ENCODE measurements at places on chromosomes 7 and 10.

DNA sequence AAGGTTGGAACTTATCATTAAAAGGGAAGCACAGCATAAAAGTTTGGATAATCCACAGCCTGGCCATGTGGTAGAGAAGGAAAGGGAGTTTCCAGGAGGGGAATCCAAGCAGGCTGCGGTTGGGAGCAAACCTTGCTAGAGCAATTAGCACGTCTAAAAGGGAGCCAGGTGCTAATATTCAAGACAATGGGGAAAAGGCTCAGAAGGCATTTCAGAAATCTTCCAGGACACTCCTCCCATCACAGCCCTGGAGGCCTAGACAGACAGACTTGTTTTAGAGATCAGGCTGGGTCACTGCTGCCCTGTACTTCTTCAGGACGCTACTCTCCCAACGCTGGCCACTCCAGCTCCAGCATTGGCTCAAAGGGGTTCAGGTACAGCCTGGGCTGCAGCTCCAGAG, 96.2 kb upstream of the KAT6B start:
- DNase-seq, result no peak

DNA sequence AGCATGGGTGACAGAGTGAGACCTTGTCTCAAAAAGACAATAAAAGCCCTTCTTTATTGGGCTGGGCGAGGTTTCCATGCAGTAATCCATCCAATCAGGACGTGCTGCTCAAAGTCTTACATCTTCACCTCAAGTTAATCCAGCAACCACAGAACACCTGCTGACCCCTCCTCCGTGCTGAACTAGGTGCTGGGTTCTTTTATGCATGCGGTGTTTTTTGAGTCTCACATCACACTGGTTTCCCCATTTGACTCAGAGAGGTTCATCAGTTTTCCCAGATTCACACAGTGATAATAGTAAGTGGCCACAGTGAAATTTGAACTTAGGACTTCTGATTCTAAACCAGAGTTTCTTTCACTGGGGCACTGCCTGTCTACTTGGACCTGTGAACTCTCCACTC, 58.3 kb upstream of the GTF2I start:
- no peak for DNase-seq

- peak; percentile 98 for DNase-seq
These were observed 11.5 kb downstream of the CREB3L2 start for GRCh38 chr7:137990251-137990941.

DNA sequence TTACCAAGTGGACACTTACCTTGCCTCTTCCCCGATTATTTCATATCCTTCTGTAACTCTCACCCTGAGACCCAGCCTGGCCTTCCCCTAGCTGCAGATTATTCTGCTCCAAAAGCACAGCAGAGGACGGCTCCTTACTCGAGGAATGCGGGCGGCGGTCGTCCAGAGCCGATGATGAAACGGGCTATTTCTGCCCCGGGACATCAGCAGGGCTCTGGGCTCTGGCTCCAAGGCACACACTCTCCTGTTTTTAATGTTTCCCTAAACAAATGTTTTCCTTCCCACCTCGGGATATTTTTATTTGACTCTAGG, 343 bp upstream of the C10orf71 start:
- peak; percentile 10 for DNase-seq

GRCh38 chr7:2175514-2175913, 57.2 kb downstream of the MAD1L1 start:
- peak; percentile 98 for DNase-seq

DNA sequence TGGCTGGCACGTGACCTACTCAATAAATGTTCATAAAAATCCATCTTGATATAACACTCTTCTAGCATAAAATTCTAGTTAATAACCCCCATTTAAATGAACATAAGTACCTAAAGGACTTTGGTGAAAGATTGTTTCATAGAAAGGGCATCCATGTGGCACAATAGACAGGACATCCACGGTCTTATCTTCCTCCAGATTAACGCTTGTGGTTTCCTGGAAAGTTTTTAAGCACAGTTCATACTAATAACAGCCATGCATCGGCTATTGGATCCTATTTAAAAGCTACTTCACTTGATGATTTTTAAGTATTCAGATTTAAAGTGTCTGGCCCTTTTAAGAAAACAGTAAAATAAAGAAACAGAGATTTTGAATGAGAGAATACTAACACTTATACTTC, 288.3 kb downstream of the AHR start:
- DNase-seq, result peak; percentile 18

DNA sequence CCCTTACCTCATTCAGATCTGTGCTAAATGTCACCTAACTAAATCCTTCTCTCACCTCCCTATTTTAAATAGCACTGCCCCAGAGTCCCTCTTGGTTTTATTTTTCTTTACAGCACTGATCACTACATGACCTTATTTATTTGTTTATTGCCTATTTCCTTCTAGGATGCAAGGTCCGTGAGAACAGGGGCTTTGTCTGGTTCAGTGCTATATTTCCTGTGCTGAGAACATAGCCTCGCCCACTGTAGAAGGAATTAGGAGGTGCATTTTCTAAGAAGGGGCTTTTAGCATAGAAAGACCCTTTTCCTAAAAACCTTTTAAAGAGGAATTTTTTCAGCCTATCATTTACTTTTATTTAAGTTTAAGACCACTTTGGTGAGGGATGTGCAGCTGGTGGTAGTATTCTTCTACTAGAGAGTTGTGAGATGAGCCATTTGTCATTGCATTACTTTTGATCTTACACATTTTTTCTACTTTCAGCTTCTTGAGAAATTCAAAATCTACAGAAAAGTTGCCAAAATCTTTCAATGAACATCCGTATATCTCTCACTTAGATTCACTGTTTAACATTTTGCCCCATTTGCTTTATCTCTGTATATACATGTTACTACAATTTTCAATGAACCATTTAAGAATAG, 13.5 kb upstream of the PCGF5 start:
- no peak for DNase-seq

Data from fibroblast of villous mesenchyme (primary cell).